ENCODE measurements at places on chromosomes 13 and 19.

DNA sequence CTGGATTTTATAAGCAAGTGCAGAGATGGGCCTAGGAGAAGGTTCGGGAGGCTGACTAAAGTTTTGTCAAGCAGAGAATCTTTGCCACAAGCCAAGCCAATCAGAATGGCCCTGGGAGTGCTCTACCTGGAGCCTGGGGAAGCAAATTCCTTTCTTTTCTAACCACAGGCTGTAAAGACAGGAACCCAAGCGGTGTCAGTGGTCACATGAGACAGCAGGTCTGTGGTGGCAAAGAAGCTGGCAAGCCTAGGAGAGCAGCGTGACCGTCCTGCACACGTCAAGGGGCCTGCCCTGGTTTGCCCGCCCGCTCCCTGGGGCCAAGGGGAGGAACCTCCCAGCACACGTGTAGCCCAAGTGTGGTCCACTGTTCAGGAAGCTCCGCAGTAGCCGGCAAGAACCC, 90.8 kb downstream of the IPO5 start:
- no peak for DNase-seq

DNA sequence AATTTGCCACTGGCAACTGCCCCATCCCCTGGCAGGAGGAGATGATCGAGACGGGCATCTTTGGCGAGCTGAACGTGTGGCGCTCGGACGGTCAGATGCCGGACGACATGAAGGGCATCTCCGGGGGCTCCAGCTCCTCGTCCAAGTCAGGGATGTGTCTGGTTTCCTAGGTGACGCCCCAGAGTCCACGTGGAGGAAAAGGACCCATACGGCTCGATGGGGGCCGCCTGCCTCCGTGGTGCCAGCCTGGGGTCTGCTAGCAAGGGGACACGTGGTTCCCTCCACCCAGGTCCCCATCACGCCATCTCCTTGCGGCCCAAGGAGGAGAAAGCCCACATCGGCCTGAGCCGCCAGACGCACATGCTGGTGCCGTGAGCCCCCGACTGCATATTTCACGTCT, 23.8 kb upstream of the TMEM255B start:
- DNase-seq = no peak

DNA sequence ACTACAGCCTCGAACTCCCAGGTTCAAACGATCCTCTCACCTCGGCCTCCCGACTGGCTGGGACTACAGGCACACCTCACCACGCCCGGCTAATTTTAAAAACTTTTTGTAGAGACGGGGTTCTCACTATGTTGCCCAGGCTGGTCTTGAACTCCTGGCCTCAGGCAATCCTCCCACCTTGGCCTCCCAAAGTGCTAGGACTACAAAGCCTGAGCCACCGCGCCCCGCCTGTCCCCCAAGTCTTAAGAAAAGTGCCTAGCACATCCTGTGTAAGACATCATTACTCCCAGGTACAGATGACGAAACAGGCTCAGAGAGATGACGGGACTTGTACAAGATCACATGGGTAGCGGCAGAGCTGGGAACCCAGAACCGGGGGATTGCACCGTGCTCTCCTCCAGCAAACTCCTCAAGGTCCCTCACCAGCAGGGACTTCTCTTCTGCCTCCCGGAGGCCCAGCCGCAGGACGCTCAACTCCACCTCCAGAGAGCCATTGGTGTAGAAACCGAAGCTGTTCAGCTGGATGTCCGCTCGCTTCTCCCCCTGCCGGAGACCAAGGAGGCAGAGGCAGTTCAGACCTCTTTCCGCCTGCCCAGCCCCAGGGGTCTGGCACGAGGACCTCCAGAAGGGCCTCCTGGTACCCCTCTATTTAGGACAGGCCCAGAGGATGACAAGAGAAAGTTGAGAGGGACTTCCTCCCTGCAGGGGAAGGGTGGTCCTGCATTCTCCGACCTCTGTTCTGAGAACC, 1.0 kb downstream of the GPR108 start:
- DNase-seq = peak; percentile 91

DNA sequence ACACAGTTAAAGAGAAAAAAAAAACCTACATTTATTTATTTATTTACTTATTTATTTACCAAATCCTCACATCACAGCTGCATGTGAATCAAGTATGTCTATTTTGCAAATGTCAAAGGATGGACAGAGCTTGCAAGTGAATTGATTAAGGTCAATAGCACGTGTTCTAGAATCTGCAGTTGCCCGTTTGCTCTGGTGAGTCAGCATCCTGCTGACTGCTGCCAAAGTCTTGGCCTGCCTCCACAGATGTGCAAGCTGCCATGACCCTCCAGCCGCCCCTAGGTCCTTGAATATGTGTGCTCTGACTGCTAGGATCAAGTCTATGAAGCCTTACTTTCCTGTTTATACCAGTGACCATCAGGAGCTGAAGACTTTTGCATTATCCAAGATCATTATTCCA, 320.6 kb downstream of the GPC5 start:
- no peak for DNase-seq

GRCh38 chr13:25281935-25282332, 5.4 kb downstream of the MTMR6 start:
- DNase-seq = no peak

- DNase-seq = no peak
Measured at GRCh38 chr19:13138916-13139198, 11.3 kb downstream of the STX10 start.

GRCh38 chr19:50332244-50333038, 3.3 kb upstream of the KCNC3 start:
- peak; percentile 67 for DNase-seq

- DNase-seq = no peak
Measured at GRCh38 chr19:6213696-6214641, 65.8 kb downstream of the MLLT1 start.

DNA sequence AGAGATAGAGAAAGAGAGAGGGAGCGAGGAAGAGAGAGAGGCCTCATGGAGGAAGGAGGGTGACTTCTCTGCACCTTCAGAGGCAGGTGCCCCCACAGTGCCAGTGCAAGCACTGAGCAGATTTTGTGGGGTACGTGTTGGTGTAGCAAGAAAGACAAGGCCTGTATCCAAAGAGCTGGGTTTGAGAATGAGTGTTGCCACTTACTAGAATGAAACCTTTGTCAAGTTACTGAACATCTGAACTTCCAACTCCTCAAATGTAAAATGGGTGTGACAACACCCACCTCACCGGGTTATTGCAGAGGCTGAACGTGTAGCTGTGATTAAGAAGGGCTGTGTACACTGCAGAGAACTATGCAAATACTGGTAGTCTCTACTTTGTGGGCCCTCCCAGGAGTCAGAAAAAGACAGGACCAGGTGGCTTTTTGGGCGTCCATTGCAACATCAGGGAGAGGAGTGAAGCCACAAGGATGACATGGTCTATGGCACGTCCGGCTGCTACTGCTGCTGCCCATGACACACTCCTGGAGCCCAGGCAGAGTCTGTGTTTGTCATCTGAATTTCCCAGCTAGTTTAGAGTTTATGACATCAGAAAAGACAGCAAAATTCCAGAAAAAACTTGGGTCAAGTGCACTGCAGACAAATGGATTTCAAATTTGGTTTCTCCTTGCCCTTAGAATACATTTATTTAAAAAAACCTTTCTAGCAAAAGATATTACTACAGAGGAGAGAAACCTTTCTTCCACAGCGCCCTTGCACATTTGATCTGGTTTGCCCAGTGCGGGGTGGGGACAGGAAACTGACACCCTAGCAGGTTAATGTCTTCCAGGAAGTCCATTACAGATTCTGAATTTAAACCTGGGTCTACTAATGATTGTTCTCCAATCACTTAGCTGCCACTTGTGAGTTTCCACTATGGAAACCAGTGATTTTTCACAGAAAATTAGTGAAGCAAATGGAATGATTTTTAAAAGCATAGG, 54.0 kb upstream of the ATP12A start:
- peak; percentile 23 for DNase-seq

DNA sequence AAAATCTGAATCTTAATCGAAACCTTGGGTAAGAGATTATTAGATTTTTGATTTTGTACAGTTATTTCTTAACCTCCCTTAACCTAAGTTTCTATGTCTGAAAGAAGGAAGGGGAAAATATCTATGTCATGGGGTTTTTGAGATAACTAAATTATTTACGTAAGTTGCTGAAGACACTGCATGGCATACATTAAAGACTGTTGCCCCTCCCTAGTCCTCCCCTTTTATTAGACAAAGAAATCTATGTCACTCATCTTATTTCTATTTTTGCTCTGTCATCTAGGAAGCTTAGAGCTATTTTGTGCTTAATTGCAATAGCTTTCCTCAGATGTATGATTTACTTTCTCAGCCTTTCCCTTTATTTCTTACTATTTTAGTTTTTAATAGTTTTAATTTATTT, 15.0 kb downstream of the COG6 start:
- DNase-seq = no peak

GRCh38 chr13:41500511-41500910, 43.2 kb downstream of the RGCC start:
- DNase-seq = peak; percentile 34

DNA sequence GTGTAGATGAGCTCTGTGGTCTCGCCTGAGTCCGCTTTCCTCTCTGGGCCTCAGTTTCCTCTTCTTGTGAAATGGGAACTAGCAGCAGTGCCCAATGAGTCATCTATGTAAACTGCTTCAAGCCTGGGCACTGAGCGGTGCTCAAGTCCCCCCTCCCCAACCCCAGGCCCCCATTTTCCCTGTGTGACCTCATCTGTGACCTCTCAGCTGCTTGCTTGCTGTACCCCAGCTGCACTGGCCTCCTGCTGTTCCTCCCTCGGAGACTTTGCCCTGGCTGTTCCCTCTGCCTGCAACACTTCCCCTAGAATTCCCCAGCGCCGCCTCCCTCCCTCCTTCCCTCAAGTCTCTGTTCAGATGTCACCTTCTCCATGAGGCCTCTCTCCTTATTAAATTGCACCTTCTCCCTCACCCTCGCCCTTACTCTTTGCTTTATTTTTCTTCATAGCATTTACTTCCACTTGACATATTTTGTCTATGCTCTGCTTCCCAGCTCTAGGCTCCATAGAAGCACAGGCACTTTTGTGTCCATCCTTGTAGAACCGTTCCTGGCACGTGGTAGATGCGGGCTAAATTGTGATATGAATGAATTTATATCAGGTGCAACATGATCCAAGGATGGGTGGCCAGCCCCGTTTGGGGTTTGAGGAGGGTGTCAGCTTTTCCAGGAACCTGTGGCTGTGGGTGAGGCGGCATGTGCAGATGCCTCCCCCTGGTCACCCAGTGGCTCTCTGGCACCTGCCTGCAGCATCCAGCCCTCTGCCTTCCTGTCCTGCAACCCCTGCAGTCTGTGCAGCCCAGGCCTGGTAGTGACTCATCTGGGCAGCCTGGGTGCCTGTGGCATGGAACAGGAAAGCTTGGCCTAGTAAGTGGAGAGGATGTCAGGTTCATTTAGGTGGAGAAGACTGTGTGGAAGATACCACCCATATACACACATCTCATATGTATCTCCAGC, 26.3 kb downstream of the SIPA1L3 start:
- DNase-seq = peak; percentile 1

- DNase-seq = no peak
Measured at GRCh38 chr13:51048616-51049015, 62.5 kb downstream of the C13orf42 start.

GRCh38 chr13:106526738-106527444, 8.6 kb downstream of the EFNB2 start:
- no peak for DNase-seq

DNA sequence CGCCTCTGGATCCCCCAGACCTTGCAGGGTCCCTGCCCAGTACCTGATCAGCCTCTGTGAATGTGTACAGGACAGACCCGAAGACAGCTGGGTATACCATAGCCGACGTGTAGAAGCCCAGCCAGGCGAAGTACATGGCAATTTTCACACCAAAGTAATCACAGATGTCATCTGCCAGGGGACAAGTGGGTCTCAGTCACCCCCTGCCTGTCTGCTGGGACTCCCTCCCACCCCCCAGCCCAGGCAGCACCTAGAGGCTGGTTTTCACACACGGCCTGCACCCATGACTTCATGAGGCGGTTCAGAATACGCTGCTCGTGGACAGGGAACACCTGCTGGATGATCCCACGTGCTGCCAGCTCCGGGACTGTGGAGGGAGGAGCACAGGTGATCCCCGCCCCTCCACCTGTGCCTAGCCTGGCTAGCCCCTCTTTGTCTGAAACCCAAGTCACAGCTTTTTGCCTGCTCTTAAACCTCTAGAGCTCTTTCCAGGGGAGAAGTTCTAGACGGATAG, 3.6 kb downstream of the ANO8 start:
- no peak for DNase-seq

GRCh38 chr13:111953546-111954178, 113.3 kb upstream of the SOX1 start:
- DNase-seq = no peak

Measured in inflammatory macrophage treated with lipopolysaccharide for 4 hours (primary cell).